HT1080 (cell line): ENCODE measurements at places on chromosomes 5 and 9. TPM values are rescaled to one million over a fixed set of nuclear protein-coding genes. Genes with fewer than 3 reads are reported as not detected.

C5orf52 gene
- not detected in 2 replicates for total RNA-seq

ISCA1 gene
- 36.7 and 38.9 TPM in 2 replicates for total RNA-seq

PCDHB16 gene
- total RNA-seq, result 0.03 TPM in 1 of 2 replicates, not detected in the other

FLT4 gene
- total RNA-seq, result 0.03 and 0.31 TPM in 2 replicates

TGFBI gene
- total RNA-seq, result 34.9 and 56.4 TPM in 2 replicates

ANKRD18B gene
- 3.7 and 15.0 TPM in 2 replicates for total RNA-seq

FCN2 gene
- total RNA-seq, result not detected in 2 replicates

DNA sequence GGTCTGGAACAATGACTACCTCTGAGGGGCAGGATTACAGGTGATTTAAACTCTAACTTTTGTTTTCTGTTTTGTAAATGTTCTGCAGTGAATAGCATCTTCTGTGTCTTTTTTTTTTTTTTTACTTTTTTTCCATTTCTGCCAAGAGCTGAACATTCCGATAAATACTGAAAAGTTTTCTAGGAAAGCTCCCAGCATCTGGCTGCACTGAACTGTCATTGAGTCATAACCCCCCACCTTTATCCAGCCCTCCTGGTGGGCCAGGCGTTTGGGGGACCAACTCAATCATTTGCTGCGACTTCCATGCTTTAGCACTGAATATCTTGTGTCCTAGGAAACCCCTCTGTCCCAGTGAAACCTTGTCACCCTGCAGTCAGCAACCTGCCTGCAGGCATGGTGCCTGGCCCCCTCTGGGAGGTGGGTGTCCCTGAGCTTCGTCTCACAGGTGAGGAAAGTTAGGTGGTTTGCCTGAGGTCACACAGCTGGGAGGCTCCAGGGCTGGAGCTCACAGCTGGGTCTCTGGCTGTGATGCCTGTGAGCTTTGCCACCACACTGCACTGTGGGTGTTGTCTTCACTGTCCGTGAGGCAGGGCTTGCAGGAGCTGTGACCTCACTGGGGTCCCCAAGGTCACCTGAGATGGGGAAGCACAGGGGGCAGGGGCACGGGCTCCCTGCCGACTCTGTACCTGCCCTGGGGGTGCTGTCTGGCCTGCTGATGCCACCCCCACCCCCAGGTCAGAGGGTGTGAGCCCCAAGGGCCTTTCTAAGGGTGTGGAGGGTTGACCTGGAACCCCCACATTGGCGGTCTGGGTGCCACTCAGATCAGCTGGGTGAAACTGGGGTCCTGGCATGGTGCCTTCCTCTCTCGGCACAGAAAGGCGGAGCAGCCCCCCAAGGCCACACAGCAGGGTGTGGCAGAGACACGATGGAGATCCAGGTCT, 14.1 kb downstream of the PLPP7 start:
- DNase-seq, result no peak

GRCh38 chr5:144117412-144117811, 53.0 kb downstream of the YIPF5 start:
- DNase-seq, result no peak

DNA sequence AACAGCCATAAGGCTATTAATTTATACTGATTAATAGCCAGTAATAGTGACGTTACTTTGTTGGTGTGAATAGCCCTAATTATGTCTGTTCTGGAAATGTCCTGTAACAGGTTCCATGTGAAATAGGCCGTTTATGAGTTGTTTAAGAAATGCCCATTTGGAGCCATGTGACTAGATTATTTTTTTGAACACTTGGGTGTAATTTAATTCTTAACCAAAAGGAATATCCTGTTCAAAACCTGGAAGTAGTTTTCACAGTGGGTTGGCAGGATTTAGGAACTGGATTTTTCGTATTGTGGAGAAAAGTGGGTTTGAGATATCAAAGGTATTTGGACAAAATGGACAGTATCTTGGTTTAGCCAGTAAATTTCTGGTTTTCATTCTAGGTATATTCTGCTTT, 1.3 kb downstream of the TENT2 start:
- DNase-seq, result no peak

DNA sequence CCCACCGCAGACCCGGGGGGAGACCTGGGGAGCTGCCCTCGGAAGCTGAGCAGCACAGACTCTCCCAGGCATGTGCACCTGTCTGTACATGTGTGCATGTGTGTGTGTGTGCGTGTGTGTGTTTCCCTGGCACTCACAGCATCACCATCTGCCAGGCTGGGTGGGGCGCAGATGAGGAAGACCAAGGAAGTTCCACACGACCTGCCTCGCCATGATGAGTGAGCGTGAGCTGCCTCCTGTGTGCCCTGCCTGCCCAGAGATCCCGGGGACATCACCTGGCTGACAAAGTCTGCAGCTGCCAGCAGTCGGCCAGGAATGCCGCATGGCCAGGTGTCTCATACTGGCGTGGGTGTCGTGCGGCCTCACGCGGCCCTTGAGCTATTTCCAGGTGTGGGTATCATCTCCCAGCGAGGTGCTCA, 4.0 kb upstream of the GPSM1 start:
- no peak for DNase-seq

DNA sequence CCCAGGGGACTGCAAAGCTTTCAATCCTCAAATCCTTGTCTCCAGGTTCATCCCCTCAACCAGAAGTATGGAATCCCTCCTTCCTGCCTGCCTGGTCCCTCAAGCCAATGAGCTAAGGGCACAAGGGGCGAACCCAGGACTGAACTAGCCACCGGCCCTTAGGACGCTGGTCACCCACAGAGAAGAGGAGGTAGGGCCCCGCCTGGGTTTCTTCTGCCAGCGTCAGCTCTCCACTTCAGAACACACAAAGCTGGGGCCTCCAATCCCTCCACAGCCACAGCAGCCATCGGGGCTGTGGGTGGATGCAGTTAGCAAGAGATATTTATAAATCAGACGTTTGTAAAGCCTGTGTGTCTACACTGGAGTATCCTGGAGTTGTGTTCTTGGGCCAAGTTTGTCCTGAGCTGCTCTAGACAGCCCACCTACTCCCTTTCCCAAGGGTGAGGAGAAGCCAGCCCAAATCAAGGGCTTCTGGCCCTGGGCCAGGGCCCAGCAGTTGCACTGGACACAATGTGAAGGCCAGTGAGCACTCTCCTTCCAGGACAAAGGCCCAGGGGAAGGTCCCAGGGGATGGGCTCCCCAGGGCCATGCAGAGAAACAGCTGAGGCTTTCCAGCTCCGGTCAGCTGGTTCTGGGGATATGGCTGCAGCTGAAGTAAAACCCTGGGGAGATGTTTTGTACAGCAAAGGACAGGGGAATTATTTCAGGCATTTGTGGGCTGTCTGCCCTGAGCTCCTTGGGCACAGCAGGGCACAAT, 18.9 kb downstream of the AMBP start:
- no peak for DNase-seq

DNA sequence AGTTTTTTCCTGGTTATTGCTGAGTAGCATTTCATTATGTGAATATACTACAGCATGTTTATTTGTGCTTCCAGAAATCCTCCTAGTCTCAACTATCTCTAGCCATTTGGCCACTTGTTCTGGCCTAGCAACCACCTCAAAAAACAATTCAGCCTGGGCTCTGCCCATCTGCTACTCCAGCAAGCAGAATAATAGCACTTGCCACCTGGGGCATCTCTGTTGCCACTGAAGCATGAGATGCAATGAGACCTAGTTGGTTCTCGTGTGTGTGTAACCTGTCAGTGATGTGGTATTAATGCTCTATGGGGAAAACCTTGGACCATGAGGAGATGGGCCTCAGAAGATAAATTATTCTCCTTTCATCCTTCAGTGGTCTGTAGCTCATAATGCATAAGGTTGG, 129.5 kb downstream of the RNF180 start:
- DNase-seq, result no peak

- DNase-seq, result no peak
These were observed 9.3 kb downstream of the OR1N2 start for GRCh38 chr9:122562134-122562760.
